ENCODE measurements at places on chromosomes 12 and 14. TPM values are rescaled to one million over a fixed set of nuclear protein-coding genes. Genes with fewer than 3 reads are reported as not detected.

NUBPL gene
- total RNA-seq = 9.5 TPM

AMHR2 gene
- not detected for total RNA-seq

B3GNT4 gene
- 1.6 TPM for total RNA-seq

RNU4-1 gene
- total RNA-seq = 768 TPM

PAH gene
- not detected for total RNA-seq

RND1 gene
- total RNA-seq = 2.6 TPM

ITGB7 gene
- 105 TPM for total RNA-seq

- no peaks in the 10 kb centered on the region for H3K36me3 ChIP-seq
- no peak overlapping the region for H3K27ac ChIP-seq
- peak; percentile 80 for DNase-seq
- peaks cover 25% of the 10 kb centered on the region for H3K4me1 ChIP-seq
- H3K4me3 ChIP-seq = no peak overlapping the region
These were observed 21.8 kb upstream of the KRT78 start for GRCh38 chr12:52870361-52871290.

- H3K36me3 ChIP-seq = no peaks in the 10 kb centered on the region
- H3K4me1 ChIP-seq = no peaks in the 10 kb centered on the region
- no peak overlapping the region for H3K4me3 ChIP-seq
- no peak overlapping the region for H3K27ac ChIP-seq
These were observed 6.6 kb downstream of the POMT2 start for GRCh38 chr14:77314043-77314442.

- no peak for DNase-seq
- no peaks in the 10 kb centered on the region for H3K4me1 ChIP-seq
- no peaks in the 10 kb centered on the region for H3K36me3 ChIP-seq
- no peak overlapping the region for H3K27ac ChIP-seq
- H3K4me3 ChIP-seq = no peak overlapping the region
- H3K27me3 ChIP-seq = peaks cover 5% of the 10 kb centered on the region
These were observed 444.3 kb downstream of the NELL2 start for GRCh38 chr12:44431647-44432343.

GRCh38 chr12:50520416-50521207, 15.8 kb downstream of the DIP2B start:
- no peaks in the 10 kb centered on the region for H3K27me3 ChIP-seq
- H3K36me3 ChIP-seq = peaks cover 38% of the 10 kb centered on the region
- no peak overlapping the region for H3K27ac ChIP-seq
- peaks cover 37% of the 10 kb centered on the region for H3K4me1 ChIP-seq
- peak overlapping the region; percentile 59 for H3K4me3 ChIP-seq

- no peaks in the 10 kb centered on the region for H3K36me3 ChIP-seq
- no peak overlapping the region for H3K4me3 ChIP-seq
- no peak overlapping the region for H3K27ac ChIP-seq
- DNase-seq = no peak
These were observed 146.6 kb downstream of the ASCL4 start for GRCh38 chr12:107921062-107921461.

GRCh38 chr14:72686101-72686500, 207.8 kb downstream of the DPF3 start:
- peaks cover 2% of the 10 kb centered on the region for H3K36me3 ChIP-seq
- no peak for DNase-seq
- no peaks in the 10 kb centered on the region for H3K27me3 ChIP-seq
- H3K27ac ChIP-seq = no peak overlapping the region
- H3K4me3 ChIP-seq = no peak overlapping the region

- no peak overlapping the region for H3K4me3 ChIP-seq
- H3K4me1 ChIP-seq = no peaks in the 10 kb centered on the region
- no peak for DNase-seq
- no peak overlapping the region for H3K27ac ChIP-seq
- H3K27me3 ChIP-seq = peaks cover 10% of the 10 kb centered on the region
These were observed 103.5 kb downstream of the TMEM121 start for GRCh38 chr14:105629886-105630215.

GRCh38 chr12:128463881-128464280, 196.9 kb downstream of the TMEM132C start:
- no peaks in the 10 kb centered on the region for H3K36me3 ChIP-seq
- no peaks in the 10 kb centered on the region for H3K27me3 ChIP-seq
- H3K4me3 ChIP-seq = no peak overlapping the region
- H3K27ac ChIP-seq = no peak overlapping the region

GRCh38 chr14:59356312-59356711, 108.9 kb downstream of the GPR135 start:
- H3K36me3 ChIP-seq = peaks cover 8% of the 10 kb centered on the region
- no peak overlapping the region for H3K27ac ChIP-seq
- H3K4me3 ChIP-seq = no peak overlapping the region
- H3K27me3 ChIP-seq = no peaks in the 10 kb centered on the region

DNA sequence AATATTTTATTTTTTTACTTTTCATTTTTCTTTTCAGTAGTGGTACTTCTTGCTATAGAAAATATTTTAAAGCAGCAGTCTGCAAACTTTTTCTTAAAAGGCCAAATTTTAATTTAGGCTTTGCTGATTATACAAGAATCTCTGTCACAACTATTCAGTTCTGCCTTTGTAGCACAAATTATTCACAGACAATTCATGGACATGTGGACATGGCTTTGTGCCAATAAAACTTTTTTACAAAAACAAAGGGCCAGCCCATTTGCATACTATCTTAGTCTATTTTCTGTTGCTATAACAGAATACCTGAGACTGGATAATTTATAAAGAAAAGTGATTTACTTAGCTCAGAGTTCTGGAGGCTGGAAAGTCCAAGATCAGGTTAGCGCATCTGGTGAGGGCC, 17.1 kb downstream of the LLPH start:
- H3K4me3 ChIP-seq = no peak overlapping the region
- no peak overlapping the region for H3K27ac ChIP-seq
- no peaks in the 10 kb centered on the region for H3K27me3 ChIP-seq
- H3K36me3 ChIP-seq = peaks cover 2% of the 10 kb centered on the region
- DNase-seq = no peak

DNA sequence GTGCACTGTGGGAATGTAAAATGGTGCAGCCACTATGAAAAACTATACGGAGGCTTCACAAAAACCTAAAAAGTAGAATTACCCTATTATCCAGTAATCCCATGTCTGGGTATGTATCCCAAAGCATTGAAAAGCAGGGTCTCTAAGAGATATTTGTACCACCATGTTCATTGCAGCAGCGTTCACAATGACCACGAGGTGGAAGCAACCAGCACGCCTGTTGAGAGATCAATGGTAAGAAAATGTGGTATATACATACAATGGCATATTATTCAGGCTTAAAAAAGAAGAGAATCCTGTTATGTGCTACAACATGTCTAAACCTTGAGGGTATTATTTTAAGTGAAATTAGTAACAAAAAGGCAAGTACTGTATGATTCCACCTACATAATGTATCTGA, 910 bp upstream of the NOPCHAP1 start:
- H3K4me1 ChIP-seq = peaks cover 35% of the 10 kb centered on the region
- DNase-seq = no peak
- H3K27ac ChIP-seq = peak overlapping the region; percentile 52
- H3K36me3 ChIP-seq = peaks cover 28% of the 10 kb centered on the region

DNA sequence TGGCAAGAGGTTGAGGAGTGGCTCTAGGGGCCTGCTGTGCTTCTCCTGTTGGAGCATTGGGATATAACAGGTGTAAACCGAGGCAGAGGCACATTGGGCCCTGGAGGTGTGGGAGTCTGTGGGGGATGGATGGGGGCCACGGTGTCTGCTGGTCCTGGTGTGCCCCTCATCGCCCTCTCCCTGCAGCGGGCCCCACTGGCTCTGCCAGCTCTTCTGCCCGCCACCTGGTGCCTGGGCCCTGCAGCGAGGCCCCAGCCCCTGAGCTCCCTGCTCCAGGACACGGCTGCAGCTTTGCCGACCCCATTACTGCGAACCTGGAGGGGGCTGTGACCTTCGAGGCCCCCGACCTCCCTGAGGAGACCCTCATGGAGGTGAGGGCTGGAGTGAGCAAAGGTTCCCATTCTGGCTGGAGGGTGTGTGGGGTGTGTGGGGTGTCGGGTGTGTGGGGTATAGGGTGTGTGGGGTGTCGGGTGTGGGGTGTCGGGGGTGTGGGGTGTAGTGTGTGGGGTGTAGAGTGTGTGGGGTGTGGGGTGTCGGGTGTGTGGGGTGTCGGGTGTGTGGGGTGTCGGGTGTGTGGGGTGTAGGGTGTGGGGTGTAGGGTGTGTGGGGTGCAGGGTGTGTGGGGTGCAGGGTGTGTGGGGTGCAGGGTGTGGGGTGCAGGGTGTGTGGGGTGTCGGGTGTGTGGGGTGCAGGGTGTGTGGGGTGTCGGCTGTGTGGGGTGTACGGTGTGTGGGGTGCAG, 10.6 kb upstream of the PUS1 start:
- no peak overlapping the region for H3K27ac ChIP-seq
- no peak overlapping the region for H3K4me3 ChIP-seq
- no peaks in the 10 kb centered on the region for H3K36me3 ChIP-seq
- no peak for DNase-seq
- H3K4me1 ChIP-seq = no peaks in the 10 kb centered on the region

GRCh38 chr14:105473033-105473676, 1.5 kb upstream of the CRIP2 start:
- H3K36me3 ChIP-seq = no peaks in the 10 kb centered on the region
- no peak for DNase-seq
- no peak overlapping the region for H3K27ac ChIP-seq

- H3K4me3 ChIP-seq = no peak overlapping the region
- no peak overlapping the region for H3K27ac ChIP-seq
- no peak for DNase-seq
- H3K36me3 ChIP-seq = no peaks in the 10 kb centered on the region
- H3K4me1 ChIP-seq = peaks cover 2% of the 10 kb centered on the region
These were observed 72.5 kb downstream of the HMGA2 start for GRCh38 chr12:65896743-65897142.

GRCh38 chr14:57987596-57988300, 121.9 kb upstream of the SLC35F4 start:
- DNase-seq = no peak
- H3K36me3 ChIP-seq = no peaks in the 10 kb centered on the region
- peaks cover under 1% of the 10 kb centered on the region for H3K27me3 ChIP-seq
- H3K27ac ChIP-seq = no peak overlapping the region
- H3K4me1 ChIP-seq = no peaks in the 10 kb centered on the region

DNA sequence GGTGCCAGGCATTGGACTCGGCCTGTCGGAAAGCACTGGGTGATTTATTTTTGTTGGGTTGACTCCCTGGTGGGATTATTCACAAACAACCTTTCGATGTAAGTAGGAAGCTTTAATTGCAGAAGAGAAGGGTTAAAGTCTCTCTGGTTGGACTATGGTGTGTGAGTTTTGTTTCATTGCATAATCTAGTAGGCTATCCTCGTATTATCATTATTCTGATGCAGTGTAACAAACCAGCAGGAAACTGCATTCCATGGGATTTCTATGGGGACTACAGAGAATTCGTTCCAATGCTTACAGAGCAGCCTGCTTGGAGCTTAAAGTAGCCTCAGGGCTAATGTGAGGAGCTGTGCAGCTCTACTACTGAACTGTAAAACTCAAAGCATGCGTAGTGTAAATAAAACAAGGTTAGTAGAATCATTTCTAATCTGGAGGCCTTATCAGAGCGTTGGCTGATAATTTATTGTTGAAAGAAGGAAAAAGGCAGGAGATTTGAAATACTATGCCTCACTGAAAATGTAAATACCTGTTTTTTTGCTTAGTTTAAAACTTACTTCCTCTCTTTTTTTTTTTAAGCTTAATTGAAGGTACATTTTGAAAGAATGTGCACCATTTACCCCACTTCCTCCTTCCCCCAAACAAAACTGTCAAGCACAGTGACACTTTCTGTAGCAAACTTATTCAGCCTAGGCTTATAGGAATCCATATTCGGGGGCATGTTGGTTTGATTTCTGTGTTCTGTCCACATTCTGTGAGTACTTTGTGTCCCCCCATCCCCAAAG, 226.7 kb downstream of the NPAS3 start:
- DNase-seq = no peak
- H3K27me3 ChIP-seq = no peaks in the 10 kb centered on the region
- no peaks in the 10 kb centered on the region for H3K36me3 ChIP-seq
- no peaks in the 10 kb centered on the region for H3K4me1 ChIP-seq
- H3K27ac ChIP-seq = no peak overlapping the region

GRCh38 chr12:108822497-108823205, 34.7 kb downstream of the SSH1 start:
- H3K4me1 ChIP-seq = peaks cover 34% of the 10 kb centered on the region
- H3K27ac ChIP-seq = no peak overlapping the region
- no peak overlapping the region for H3K4me3 ChIP-seq
- DNase-seq = no peak

DNA sequence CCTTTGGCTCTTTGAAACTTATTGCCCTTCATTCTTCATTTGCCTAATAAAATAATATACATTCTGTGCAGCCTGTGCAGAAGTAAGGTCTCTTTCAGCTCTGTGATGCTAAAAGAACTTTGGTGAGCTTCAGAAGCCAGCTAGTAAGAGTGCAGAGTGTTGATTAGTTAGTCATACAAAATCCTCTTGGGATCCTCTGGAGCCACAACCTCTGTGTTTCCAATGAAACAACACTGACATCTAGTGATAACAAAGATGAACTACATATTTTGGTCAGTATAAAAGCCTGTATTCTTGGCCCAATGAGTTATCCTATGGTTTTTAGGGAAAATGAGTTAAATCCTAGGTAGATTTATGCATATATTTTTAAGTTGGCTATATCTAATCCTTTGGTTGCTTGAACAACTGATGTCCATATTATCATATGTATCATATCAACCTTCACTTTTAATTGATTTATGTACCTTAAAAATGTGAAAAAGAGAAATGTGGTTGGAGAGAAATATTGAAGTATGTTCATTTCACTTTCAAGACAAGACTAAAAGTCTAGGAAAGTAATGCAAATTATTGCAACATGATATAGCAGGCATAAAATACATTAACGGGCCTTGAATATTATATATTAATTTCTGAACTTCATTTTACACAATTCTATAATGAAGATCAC, 158.4 kb downstream of the KLHL28 start:
- no peak overlapping the region for H3K4me3 ChIP-seq
- peaks cover 18% of the 10 kb centered on the region for H3K27me3 ChIP-seq
- H3K27ac ChIP-seq = no peak overlapping the region
- H3K4me1 ChIP-seq = no peaks in the 10 kb centered on the region

- no peaks in the 10 kb centered on the region for H3K27me3 ChIP-seq
- H3K27ac ChIP-seq = no peak overlapping the region
- H3K4me1 ChIP-seq = no peaks in the 10 kb centered on the region
- DNase-seq = no peak
- no peaks in the 10 kb centered on the region for H3K36me3 ChIP-seq
These were observed 19.0 kb downstream of the GALNT9 start for GRCh38 chr12:132310181-132311040.

- H3K27ac ChIP-seq = peak overlapping the region; percentile 93
- no peak for DNase-seq
- no peaks in the 10 kb centered on the region for H3K27me3 ChIP-seq
- H3K36me3 ChIP-seq = peaks cover 30% of the 10 kb centered on the region
- H3K4me3 ChIP-seq = peak overlapping the region; percentile 86
These were observed 2.8 kb downstream of the KLRC4 start for GRCh38 chr12:10406725-10407124.

All from activated naive CD8-positive, alpha-beta T cell treated with anti-CD3 and anti-CD28 coated beads for 36 hours (primary cell).